ENCODE measurements at places on chromosomes 11 and 22.

DNA sequence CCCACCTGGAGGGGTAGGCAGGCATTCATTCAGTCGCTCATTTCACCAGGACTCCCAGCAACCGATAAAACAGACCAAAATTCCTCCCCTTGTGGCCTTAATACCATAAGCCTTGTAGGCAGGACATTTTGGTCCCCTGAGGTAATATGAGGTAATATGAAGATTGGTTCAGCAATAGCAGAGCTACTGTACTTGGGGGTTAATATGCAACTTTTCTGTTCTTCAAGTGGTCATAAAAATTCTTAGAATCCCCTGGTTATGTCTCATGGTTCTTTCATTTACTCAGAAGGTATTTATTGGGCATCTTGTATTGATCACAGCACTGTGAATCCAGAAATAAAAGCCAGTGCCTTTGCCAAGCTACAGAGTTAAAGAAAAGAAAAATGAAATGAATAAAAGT, 29.8 kb downstream of the SHISA8 start:
- DNase-seq: no peak

DNA sequence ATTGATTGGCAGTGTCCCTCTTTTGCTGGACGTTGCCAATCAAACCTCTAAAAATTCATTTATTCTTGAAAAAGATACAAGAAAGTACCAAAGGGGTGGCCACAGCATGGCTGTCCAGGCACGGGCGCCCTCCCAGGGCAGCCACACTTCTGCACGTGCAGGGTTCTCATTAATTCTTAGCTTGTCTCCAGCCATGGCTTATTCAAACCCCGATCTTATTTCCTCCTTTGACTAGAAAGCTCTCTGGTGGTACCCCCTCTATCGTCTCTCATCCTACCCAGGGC, 123.9 kb downstream of the CTTN start:
- no peak for DNase-seq

GRCh38 chr11:73866586-73866996, 10.1 kb downstream of the COA4 start:
- DNase-seq: no peak

DNA sequence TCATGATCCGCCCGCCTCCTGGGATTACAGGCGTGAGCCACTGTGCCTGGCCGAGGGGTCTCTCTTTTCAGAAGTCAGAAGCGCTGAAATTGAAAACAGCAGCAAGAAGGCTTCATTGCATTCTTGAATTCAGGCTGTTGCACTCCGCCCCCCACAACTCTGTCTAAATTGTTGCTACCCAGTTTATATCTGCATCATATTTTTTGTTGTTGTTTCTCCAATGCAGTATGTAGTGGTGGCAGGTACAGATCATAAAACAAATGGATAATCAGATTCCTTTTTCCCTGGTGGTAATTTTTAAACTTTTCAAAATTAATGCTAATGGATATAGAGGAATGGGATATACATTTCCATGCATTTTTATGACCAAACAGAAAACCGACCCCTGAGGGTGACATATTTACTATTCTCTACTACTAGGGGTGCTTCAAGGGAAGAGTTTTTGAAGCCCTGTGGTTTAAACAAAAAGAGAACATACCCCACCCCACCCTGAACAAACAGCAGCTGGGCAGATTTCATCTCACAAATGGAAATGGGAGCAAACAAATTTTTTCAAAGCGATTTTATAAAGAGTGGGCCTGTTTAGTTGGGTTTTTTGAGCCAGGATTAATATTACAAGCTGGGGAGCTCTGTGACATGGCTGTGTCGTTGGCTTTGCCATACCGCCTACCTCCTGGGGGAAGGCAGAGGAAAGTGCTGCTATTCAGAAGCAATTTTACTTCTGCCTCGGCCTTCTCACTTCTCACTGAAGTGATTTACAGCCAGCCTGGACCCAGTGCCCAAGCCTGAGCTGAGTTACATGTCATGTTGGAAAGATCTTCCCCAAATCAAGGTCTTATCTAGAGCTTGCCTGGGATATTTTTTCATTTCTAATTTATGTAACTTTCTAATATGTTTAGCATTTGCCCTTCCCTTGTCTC, 16.0 kb upstream of the TMA7B start:
- DNase-seq: no peak

DNA sequence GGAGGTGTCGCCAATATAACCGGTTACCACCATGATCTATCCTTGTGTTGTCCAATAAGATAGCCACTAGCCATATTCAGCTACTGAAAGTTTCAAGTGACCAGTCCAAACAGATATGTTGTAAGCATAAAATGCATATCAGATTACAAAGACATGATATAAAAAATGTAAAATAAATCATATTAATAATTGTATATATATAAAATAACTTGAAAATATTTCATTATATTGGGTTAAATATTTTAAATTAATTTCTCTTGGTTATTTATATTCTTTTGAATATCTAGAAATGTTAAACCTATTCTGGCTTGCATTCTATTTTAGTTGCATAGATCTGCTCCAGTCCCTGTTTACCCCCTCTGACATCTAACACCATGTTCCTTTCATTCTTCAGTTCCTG, 121.7 kb upstream of the SEZ6L start:
- no peak for DNase-seq

DNA sequence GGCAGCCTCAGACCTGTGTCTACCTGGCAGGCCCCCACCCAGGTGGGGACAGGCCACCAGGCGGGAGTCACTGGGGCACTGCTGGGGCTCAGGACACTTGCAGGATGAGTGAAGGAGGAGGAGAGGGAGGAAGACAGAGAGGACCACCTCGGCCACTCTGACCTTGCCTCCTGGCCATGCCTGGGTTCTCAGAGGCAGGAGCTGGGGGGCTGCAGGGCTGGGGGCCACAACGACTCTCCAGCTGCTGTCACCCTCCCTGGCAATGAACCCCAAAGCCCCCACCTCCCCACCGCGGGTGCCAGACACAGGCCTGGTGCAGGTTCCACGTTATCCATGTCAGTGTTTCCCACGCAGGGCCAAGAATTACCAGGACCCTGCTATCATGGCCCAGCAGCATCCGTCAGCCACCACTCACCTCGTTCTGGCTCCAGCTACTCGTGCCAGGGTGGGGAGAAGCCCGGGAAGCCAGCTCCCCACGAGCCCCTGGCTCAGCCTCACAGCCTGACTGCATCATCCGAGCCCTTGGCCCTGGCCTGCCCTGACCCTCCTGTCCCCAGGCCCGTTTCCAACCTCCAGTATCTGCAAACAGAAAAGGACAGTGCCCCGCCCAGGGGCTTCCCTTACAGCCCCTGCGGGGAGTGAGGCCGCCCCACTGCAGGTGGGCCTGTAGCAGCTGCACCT, 62.4 kb downstream of the BRD1 start:
- DNase-seq: no peak

DNA sequence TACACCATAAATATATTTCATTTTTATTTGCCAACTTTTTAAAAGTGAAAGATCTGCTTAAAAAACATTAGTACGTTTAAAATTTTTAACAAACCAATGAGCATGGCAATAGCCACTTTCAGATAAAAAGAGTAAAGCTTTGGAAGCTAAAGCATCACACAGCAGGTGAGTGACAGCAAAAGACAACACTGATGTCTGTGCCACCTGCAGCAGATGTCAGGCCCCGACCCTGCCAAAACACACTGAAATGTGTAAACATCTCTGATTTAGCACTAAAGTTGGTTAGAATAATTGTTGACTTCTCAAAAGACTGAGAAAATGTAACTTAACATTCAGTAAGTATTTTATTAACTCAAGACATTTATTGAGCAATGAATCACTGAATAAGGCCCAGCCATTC, 232.9 kb downstream of the DLG2 start:
- DNase-seq: no peak

GRCh38 chr11:81960443-81960842, 773.2 kb downstream of the FAM181B start:
- no peak for DNase-seq

DNA sequence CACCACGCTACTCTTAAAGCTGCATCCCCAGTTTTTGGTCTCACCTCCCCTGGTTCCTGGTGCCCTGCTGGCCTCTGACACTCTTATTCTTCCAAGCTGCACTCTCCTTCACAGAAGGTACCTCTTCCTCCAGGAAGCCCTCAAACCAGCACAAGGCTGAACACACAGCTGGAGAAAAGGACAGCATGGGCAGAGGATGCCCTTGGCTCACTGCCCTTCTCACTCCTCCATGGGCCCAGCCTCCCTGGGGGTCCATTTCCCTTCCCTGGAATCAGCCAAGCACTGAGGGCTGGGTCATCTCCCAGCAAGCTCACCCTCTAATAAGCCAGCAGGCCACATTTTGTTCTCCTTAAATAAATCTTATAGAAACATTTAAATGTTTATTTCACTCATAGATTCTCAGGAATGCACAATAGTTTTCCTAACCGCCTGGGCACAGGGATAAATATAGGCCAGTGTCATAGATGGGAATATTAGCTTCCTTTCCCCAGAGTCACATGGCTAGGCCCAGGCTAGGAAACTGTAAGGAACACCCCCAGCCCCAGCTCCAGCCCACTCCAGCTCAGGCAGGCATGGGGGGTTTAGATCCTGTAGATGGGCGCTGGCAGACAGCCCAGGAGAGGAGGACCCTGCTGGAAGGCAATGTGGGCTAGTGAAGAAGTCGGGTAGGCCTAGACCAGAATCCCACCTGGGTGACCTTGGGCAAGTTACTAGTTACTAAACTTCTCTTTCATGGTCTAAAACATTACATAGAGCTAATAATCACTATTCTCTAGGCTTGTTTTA, 51.5 kb downstream of the IRAG1 start:
- no peak for DNase-seq

DNA sequence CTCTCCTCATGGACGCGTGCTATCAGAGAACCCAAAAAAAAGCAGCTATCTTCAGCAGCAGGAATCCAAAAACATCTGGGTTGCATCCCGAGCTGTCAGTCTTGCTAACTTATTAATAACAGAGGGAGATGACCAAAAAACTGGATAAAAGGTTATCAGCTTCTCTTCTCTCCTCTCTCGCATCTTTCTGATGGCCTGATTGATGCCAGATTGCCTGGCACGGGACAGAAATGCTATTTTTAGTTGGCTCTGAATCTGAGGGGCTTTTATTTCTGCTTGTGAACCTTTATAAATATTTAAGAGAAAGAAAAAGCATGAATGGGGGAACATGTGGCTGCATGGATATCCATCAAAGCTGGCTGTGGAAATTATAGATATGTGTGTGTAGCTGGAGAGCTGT, 230.3 kb downstream of the ETS1 start:
- no peak for DNase-seq

- DNase-seq: no peak
Measured at GRCh38 chr11:46729110-46730027, 10.4 kb downstream of the F2 start.

GRCh38 chr22:37805810-37806277, 1.9 kb upstream of the GCAT start:
- no peak for DNase-seq

DNA sequence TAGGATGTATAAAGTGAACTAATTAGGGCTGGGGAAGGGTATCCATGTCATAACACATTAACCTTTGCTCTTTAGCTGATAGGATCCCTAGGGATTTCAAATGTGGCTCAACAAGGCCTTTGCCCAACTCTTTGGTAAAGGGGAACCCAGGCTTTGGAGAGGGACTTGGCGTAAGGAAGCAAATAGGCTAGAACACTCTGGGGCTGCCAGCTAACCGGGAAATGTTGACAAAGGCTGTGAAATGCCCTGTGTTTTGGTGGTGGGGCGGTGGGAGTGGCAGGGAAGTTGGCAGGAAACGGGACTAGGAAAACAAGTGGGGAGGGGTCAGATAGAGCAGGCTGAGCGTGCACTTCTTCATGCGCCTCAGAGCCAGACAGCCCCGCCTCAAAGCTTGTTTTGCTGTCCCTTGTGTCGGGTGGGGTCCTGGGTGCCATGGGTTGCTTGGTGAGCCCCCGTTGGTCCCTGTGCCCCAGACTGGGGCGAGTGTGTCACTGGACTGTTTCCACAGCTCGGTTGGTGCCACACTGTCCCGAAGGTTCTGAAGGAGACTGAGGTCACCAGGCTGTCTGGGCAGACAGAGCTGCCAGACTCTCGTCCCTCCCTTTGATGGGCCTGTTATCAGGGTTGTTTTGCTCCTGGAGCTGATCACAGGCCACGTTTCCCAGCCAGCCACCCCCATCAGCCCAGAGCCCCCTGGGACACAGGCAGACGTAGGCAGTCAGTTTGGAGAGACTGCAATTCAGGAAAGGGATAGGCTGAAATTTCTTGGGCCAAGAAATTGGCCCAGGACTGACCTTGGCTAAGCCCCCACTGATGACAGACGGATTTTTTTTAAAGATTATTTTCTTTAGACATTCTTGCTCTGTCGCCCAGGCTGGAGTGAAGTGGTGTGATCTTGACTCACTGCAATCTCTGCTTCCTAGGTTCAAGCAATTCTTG, 19.6 kb downstream of the KCTD21 start:
- DNase-seq: no peak

- no peak for DNase-seq
Measured at GRCh38 chr22:17079572-17079971, 5.2 kb upstream of the IL17RA start.

DNA sequence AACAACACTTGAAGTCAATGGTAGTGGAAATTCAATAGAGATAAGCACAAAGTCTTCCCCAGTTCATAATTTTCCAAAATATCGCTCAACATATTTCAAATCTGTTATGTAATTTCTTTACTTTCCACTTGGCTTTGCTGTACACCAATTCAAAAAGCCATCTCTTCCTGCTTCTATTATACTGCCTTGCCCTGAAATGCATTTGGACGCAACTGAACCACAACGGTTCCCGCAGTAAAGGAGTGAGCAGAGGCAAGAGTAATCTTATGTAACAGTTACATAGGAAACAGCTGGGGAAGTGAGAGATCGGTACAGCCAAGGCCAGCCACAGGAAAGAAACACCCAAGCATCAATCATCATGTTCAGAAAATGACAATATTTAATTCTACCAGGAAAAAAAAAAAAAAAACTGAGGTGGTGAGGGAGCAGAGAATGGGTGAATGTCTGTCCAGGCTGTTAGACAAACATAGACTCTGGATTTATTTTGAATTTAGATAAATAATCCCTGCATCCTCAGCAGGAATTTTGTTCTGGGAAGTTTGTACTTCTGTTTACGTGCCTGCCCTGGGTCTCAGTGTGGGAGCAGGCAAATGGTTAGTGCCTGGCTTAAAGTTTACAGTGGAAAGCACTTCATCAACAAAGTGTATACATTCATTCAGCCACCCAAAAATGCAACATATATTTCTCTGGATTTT, 392.2 kb downstream of the ETS1 start:
- no peak for DNase-seq

- DNase-seq: no peak
Measured at GRCh38 chr11:19648321-19648720, 64.3 kb upstream of the NAV2 start.

DNA sequence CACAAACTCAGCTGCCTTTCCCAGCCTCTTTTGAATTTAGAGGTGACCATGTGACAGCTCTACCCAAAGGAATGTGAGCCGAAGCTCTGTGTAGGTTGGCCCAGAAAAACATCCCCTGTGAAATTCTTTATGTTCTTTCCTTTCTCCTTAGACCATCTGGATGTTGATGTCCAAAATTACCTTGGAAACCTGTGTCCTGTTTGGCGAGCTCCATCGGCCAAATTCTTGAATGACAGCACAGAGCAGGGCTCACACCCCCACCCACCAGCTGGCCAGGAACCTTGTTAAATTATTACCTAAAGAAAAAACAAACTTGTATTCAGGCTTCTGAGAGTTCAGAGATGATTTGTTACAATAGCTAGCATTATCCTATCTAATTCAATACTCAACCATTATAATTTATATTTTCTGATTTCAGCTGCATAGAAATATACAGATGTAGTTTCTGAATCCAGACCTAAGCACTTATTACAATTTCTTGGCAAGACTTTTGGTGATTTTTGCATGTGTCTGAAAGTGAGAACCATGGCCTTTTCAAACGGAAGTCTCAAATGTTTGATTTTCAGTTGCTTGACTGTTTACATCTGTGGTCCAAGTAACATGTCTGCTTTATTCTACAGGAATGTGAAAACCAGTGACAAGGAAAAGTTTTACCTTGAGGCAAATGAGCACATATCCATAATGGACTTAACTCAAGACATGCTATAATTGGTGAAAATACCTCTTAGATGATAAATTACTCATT, 554.2 kb downstream of the NTM start:
- DNase-seq: no peak

All from activated T-cell treated with anti-CD3 and anti-CD28 coated beads for 48 hours (primary cell).